ENCODE measurements at places on chromosomes 3 and 15.

- DNase-seq: no peak
These were observed 424.0 kb downstream of the MCTP2 start for GRCh38 chr15:94655249-94655880.

DNA sequence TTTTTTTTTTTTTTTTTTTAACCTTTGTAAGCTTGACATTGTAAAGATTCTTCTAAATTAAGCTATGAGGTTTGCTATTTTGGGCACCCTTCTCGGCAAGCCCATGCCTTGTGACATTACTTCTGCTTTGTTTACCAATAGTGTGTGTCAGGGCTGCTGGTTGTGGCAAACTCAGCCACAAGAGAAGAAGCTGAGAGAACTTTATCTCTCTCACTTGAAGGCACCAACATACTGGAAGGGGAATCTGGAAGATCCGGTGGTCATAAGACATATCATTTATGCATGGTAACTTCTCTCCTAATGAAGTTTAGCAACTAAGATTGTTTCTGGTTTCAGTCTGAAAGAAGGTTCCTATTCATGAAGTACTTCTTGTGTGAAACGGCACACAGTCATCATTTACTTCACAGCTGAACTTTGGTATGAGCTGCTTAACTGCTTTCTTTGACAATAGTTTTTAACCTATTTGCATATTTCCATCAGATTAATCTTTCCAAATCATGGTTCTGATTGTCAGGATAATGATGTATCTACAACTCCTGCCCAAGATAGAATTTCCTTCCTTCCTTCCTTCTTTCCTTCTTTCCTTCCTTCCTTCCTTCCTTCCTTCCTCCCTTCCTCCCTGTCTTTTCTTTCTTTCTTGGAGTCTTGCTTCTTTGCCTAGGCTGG is 189.3 kb downstream of the NFKBIZ start:
- no peak for DNase-seq

DNA sequence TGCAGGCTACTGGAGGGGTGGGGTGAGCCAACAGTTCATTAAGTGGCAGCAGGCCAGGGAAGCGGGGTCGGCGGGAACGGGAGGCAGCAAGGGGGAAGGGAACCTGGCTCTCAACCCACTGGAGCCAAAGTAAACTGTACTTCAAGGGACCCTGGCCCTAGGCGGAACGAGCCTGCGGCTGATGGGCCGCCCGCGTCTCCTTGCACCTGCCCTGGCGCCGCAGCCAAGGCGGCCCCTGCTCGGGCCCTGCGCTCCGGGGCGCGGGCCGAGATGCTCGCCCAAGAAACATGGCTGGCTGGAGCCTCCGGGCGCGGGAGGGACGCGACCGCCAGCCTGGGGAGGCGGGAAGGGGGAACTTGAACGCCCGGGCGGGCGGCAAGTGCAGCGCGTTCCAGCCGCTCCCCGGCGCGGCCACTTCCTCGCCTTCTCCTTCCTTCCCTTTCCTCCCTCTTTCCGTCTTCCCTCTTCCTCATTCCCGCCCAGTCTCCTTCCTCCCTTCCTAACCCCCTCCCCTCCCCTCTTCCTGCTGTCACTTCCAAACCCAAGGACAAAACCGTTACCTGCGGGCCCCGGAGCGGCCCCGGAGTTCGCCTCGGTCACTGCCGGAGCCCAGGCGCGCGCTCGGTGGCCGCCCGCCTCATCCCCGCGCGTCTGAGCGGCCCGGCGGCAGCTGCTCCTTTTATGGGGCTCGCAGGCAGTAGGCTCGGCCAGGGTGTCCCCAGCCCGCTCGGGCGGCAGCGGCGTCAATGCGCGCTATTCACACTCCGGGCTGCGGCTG is 489.7 kb downstream of the MAGI1 start:
- DNase-seq: peak; percentile 68

GRCh38 chr3:88984256-88984655 is 123.2 kb upstream of the EPHA3 start:
- no peak for DNase-seq

- DNase-seq: no peak
These were observed 7.7 kb downstream of the GALNT15 start for GRCh38 chr3:16182183-16182582.

- DNase-seq: no peak
These were observed 5.9 kb downstream of the CPEB1 start for GRCh38 chr15:82641129-82641798.

GRCh38 chr3:165191491-165191890 is 4.7 kb downstream of the SLITRK3 start:
- DNase-seq: no peak

All from tibial artery (tissue), 4 donors.